ENCODE measurements at places on chromosomes 6 and 20.

DNA sequence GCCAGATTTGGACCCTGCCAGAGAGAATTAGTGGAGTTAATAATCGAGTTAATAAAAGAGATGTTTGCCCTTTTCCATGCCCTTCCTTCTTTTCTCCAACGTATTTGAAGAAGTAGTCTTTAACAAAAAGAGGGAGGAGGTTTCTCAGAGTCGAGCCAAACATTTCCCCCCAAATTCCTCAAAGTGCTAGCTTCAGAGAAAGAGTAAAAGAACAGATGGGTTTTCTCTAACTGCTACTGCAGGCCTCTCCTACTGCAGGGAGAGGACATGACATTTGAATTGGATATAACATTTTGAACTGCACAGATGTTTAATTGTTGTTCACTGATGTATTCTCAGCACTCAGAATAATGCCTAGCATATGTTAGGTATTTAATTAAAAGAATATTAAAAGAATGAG is 25.5 kb downstream of the RWDD2A start:
- no peak for DNase-seq

DNA sequence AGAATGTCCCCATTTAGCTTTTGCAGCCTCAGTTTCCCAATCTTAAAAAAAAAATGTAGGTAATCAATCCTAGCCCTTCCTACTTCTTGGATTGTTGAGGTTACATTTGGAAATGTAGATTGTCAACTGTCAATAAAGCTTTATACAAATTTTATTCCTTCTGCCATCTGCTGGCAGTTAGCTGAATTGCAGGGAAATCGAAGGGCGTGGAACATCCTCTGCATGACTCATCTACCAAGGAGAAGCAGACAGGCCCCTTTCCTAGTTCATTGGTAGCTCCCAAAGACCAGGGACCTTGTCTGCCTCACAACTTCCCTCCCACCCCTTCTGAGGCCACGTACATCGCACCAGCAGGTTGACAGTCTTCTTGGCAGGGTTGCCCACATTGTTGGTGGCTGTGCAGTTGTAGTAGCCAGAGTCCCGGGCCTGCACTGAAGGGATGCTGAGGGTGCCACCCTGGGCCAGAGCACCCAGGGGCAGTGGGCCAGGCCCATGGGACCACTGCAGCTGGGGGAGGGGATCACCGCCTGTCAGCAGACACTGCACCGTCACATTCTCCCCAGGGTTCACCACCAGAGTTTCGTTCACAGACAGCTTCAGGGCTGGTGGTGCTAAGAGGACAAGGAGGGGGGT is 43.6 kb downstream of the MDGA1 start:
- DNase-seq, result no peak

DNA sequence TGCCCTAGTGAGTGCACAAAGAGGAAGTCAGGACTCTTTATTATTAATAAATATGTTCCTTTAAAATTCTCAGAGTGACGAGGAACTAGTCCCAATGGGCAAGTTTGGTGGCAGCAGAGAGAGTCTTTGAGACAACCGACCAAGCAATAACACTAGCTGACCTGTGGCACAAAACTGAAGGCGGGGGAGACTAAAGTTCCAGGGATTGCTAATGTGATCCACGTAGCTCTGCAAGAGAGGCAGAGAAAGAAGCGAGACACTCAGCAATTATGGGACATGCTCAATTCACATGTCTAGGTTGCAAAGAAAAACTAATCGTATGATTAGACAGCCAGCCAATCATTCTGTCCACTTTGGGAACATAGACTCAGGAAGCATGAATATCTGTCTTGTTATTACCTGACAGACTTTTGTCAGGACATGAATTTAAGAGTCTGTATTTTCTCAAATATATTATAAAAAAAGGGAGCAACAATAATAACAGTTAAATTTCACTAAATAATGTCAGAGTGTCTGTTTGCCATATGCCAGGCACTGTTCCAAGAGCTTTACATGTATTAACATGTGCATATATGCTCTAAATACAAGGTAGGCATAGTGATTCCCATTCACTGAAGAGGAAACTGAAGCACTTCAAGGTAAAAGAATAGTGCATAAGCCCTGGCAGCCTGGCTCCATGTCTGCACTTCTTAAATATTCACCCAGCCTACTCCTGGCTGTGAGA is 81.0 kb downstream of the COL9A1 start:
- no peak for DNase-seq

- DNase-seq, result no peak
Observed at GRCh38 chr6:30093951-30094661, 18.5 kb upstream of the RNF39 start.

DNA sequence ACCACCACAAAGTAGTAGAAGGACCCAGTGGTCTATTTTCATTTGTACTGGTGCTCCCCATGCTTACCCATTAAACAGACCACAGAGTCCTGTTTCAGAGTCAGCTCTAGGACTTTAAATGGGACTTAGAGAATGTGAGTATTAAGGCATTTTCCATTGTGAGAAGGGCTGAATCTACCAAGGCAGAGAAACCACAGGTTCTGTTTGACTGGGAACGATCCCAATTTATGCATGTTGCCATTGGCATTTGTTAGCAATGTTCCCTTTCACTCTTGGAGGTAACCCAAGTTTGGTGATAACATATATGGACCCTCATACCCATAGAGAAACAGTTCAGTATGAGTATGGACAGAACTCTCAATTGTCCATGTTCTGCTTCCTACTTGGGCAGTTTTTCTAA is 672.8 kb downstream of the KIF16B start:
- DNase-seq, result no peak

GRCh38 chr6:22095836-22096235 is 201.0 kb downstream of the PRL start:
- DNase-seq, result no peak

- DNase-seq, result no peak
Observed at GRCh38 chr20:48131581-48131980, 346.3 kb upstream of the SULF2 start.

GRCh38 chr6:167276772-167277533 is 14.2 kb upstream of the UNC93A start:
- DNase-seq, result no peak

DNA sequence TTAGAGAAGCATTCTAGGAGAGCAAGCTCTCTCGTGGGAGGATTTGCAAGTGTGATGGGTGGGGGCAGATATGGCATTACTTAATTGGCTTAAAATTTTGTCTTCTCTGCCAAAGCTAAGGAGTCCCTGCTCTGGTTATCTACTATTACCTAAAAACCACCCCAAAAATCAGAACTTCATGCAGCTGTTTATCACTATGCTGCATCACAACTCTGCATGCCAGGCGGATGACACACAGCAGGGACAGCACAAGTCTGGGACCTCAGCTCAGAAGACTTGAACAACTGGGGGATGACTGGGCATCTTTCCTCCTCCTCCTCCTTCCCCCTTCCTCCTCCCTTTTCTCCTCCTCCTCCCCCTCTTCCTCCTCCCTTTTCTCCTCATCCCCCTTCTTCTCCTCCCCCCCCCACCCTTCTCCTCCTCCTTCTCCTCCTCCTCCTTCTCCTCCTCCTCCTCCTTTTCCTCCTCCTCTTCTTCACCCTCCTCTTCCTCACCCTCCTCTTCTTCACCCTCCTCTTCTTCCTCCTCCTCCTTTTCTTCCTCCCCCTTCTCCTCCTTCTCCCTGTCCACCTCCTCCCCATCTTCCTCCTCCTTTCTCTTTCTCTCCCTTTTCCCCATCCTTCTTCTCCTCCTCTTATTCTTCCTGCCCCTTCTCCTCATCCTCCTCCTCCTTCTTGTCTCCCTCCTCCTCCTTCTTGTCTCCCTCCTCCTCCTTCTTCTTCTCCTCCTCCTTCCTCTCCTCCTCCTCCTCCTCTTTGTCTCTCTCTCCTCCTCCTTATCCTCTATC is 218.6 kb upstream of the PMEPA1 start:
- DNase-seq, result no peak

All from occipital lobe (tissue), 3 donors.